ENCODE measurements at places on chromosomes 4 and X.

DNA sequence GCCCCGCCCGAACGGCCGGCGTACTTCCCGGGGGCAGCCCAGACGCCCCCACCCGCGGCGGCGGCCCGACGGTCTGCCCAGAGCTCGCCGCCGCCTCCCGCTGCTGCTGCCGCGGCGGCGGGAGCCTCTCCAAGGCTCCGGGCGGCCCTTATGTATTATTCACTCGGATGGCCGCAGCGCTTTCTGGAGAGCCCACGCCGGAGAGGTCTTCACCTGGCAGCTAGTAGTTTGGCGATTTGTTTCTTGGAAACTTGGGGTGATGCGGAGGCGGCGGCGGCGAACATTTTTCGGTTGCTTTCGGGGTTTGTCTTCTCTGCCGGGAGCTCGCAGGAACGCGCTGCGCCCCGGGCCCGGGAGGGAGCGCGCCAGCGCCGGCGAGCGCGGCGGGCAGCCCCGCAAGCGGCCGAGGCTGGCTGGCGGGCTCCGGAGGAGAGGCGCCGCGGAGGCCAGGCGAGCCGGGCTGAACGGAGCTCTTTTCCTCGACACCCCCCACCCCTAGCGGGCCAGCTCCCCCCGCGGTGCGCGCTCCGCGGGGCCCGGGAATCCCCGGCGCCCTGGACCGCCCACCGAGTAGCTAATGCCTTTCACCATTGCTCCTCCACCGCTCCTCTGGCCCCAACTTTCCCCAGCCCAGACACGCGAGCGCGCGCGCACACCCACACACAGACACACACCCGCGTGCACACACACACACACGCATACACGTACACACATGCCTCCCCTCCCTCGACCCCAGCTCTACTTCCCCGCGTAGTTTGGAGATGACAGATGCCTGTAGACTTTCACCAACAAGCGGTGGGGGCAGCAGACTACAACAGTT is 113.5 kb downstream of the DHX15 start:
- DNase-seq, result peak; percentile 18

DNA sequence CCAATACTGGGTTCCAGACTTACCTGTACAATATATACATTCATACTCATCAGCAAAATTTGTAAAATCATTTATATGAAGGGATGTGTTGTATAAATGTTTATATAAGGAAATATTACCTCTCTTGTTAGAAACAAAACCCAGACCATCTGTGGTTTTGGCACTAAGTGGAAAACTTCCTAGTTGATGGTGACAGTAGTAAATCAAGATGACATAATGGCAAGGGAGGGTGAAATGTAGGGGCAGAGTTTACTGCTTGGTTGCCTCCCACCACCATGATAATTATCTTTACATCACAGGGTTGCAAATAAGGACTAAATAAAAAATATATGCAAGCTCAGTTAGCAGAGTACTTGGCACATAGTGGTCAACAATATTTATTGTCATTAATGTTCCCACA is 365.3 kb upstream of the TEX13C start:
- DNase-seq, result no peak

DNA sequence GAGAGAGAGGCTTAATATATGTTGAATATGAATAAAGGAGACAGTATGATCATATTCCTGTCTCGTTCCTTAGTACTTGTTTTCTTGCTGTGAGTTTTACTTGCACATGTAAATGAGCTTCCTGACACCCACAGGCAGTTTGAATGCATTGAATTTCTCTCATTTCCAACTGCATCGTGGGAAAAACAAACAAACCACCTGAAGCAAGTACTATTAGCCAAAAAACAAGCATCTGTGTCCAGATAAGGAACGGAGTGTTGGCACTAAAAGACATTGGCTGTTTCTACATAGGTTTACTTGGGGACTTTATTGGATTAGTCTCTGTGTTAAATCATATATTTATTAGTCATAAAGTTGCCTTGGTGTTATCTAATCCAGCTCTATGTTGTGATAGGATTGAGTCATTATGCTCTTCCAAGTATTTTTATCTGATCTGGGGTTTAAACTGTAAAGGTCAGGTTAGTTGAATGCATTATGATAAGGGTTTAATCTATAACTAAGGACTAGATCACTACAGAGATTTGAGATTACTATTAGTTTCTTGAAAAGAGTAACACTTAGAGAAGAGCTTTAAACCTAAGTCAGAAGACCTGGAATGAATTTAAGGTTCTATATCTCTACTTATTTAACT is 339.0 kb upstream of the SPANXN4 start:
- DNase-seq, result no peak

DNA sequence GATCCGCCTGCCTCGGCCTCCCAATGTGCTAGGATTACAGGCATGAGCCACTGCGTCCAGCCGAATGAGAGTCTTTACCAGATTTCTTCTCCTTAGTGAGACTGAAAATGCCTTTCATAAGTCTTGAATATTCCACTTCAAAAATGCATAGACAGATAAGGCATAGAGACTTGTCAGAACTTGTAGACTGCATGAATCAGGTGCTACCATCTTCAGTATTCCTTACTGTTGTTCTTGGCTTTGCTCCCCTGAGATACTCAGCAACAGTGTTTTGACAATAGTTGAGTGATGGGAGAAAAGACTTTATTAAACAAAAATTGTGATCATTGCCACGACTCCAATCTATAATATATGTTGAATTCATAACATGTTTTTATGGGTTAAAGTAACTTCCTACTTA is 11.0 kb downstream of the TKTL2 start:
- DNase-seq, result no peak

- DNase-seq, result no peak
These were observed 82.8 kb downstream of the LNX1 start for GRCh38 chr4:53508446-53508845.

DNA sequence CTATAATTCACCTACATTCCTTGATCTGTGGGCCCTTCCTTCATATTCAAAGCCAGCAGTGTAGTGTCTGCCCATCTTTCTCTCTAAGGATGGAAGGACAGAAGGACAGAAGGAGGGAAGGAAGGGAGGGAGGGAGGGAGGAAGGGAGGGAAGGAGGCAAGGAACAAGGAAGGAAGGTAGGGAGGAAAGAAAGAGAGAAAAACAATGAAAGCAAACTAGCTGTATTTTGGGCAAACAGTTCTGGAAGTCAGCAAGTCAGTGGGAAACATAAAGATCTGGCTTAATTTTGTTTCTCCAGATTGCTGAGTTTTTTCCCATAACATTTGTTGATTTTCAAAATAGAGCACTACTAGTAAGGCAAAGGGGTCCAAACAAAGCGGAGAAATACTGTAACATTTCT is 555.2 kb upstream of the EPHA5 start:
- DNase-seq, result no peak

DNA sequence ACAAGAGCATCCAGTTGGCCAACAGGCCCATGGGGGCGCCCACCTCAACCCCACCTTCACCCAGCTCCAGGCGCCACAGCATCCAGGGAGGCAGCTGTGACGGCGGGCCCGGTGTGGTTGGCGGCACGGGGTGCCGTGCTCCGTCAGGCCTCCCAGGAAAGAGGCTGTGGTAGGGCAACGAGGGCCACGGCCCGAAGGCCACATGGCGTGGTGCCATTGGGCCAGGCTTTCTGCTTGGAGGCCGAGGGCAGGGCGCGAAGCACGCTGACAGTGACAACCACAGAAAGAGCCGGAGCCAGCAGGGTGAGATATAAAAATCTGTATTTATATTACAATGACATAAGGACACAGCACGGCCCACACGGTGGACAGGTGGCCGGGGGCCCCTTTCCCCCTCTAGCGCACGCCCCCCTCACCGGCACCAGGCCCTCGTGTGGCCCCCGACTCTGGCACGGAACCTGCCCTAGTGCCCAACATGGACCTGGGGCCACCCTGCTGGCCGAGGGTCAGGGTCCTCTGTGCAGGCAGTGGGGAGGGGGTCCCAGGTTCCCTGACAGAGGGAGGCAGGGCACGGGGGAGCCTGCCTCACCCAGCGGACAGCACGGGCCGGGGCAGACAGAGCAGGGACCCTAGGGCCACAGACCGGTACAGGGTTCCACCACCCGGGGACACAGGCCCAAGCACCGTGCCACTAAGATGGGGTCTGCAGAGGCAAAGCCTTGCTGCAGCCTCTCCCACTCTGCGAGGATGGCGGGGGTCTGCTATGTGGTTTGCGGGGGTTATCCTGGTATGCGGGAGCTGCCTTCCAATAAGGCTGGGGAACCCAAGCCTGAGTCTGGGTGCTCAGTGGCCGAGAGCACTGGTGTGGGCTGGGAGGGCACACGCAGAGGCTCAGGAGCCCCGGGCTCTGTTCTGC is 5.5 kb upstream of the HAUS3 start:
- DNase-seq, result no peak

- no peak for DNase-seq
These were observed 1.7 kb downstream of the NSD2 start for GRCh38 chr4:1872870-1873269.

DNA sequence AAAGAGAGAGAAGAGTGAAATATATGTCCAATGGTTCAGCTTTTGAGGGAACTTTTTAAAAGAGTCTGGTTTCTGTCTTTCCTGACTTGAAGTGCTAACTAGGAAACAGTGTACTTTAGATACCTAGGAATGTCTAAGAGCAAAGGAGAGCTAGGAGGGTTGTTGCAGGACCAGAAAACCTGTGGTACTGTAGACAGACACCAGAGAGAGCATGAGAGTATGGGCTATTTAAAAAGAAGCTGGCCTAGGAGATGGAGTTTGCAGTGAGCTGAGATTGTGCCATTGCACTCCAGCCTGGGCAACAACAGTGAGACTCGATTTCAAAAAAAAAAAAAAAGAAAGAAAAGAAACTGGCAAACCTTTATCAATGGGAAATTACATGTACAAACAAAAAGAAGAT is 223.9 kb downstream of the FAT4 start:
- no peak for DNase-seq

GRCh38 chrX:63735882-63736281 is 49.1 kb downstream of the ARHGEF9 start:
- DNase-seq, result no peak

- no peak for DNase-seq
These were observed 98.8 kb downstream of the NPNT start for GRCh38 chr4:105994061-105994460.

GRCh38 chr4:144903953-144904711 is 193.9 kb downstream of the ANAPC10 start:
- no peak for DNase-seq

Measured in CD4-positive, alpha-beta memory T cell (primary cell).